ENCODE measurements at places on chromosomes 16 and 17.

DNA sequence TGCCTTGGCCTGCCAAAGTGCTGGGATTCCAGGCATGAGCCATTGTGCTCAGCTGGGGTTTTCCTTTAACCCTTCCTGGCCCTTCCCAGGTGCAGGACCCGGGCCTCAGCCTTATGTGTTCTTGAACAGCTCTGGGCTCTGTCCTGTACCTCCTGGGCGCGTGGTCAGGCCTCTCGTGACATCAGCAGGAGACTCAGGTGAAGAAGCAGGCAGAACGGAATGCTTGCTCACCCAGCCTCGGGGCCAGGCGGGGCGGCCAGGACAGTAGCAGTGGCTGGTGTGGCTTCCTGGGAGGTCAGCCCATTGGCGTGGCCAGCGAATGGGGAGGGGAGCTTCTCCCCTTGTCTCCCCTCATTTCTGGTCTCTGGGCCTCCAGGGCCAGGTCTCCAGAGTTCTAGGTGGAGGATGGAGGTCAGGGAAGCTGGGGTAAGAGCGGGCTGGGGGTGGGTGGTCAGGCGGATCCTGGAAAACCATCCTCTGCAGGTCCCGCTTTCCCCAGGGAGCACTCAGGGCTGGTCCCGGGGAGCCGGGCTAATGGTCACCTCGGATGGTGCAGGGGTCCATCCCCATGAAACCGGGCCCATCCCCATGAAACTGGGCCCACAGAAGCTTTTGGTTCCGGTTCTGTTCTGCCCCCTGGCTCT is 281.5 kb downstream of the SEC14L1 start:
- peak; percentile 82 for DNase-seq

GRCh38 chr17:5635949-5636348 is 51.6 kb upstream of the NLRP1 start:
- DNase-seq = no peak

GRCh38 chr17:30312226-30312625 is 20.5 kb upstream of the BLMH start:
- DNase-seq = peak; percentile 18

DNA sequence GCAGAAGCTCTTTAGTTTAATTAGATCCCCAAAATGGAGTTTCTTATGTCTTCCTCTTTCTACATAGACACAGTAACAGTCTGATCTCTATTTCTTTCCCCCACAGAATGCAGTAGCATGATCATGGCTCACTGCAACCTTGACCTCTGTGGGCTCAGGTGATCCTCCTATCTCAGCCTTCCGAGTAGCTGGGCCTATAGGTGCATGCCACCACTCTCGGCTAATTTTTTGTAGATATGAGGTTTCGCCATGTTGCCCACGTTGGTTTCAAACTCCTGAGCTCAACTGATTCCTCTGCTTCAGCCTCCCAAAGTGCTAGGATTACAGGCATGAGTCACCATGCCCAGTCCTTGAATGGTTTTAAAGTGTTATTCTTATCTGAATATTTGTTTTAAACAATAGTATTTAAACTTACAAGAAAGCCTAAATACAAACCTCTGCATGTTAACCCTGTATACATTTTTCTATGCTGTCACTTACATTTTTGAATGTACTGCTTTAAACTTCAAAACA is 120.6 kb downstream of the GOSR1 start:
- DNase-seq = no peak

- DNase-seq = no peak
Measured at GRCh38 chr17:2928294-2928890, 132.2 kb downstream of the RAP1GAP2 start.
